NCI-H82 (cell line): ENCODE measurements at places on chromosomes 5 and 9.
A peak's percentile ranks its signal among the peaks of the same experiment; 100 is the strongest.

GRCh38 chr5:64506567-64507263 lies 900 bp downstream of the RGS7BP start:
- DNase-seq: peak; percentile 10

GRCh38 chr9:114521846-114522245 lies 16.6 kb upstream of the WHRN start:
- DNase-seq: no peak

- DNase-seq: no peak
These were observed 593.9 kb upstream of the GRAMD2B start for GRCh38 chr5:125829349-125829748.

DNA sequence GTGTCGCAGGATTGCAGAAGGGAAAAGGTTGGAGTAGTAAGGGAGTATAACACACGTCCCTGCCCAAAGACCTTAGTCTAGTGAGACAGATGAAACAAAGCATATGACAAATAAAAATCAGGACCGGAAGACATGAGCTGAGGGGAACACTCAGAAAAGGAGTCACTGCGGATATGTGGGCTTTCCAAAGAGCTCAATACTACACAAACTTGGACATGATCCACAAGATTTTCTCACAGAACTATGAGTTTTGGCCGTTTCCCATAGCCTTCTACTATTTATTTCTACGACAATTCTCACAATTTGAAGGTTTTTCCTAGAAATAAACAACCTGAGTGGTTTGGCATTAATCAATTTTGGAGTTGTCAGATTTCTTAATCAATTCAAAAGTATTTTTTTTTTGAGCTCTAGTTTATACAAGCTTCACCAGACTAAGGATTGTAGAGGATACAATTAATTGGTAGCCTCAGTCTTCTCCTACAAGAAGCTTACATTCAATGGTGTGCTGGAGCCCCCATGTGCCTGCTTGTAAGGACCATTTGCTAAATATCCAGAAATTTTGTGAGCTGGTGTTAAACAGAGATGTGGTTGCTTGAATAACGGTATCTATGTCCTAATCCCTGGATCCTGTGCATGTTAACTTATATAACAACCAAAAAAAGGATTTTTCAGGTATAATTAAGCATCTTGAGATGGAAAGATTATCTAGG lies 91.4 kb downstream of the ADAMTS12 start:
- DNase-seq: no peak

- no peak for DNase-seq
These were observed 22.4 kb upstream of the THG1L start for GRCh38 chr5:157708866-157709265.

- no peak for DNase-seq
These were observed 53.9 kb upstream of the HMHB1 start for GRCh38 chr5:143758015-143758414.

GRCh38 chr5:51661646-51662265 lies 278.5 kb downstream of the ISL1 start:
- no peak for DNase-seq

DNA sequence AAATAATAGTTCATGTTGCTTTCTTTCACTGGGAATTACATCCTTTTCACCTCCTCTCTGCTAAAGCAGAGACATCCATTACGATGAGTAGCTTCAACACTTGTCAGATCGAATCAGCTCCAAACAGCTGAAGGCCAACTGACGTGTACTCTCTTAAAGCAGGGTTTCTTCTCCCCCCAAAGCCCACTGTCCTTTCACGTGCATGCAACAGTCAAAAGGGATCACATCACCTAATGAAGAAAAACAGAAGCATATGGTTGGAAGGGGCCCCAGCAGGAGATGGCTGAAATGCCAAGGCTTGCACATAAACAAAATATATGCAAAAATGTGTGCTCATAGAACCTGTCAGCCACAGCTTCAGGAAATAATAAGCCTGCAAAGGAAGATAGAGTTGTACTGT lies 421.6 kb downstream of the ANXA1 start:
- DNase-seq: peak; percentile 81

DNA sequence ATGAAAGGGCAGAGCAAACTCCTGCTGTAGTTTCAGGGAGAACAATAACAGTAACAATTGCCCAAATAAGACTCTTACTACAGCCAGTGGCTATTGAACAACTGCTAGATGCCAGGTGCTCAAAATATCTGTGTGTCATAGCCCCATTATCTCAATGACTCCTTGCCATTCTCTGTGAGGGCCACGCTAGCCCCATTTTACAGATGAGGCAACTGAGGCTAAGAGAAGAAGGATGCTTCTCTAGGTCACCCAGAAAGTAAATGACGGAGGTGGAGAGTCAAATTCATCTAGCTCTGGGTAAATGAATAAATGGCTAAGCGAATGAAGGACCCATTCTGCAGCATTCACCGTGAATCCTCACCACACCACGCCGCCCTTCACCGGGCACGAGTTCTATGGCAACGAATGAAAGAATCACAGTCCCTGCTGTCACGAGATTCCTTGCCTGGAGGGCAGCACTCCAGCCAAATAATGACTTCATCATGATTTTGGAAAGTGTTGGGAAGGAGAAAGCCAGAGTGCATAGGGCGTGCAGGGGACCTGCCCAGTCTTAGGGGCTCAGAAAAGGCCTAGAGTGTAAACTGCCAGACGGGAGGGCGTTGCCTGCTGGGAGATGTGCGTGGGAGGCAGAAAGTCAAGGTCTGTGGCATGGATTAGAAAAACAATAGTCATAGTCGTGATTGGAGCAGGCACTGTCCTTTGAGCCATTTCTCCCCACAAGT lies 147.2 kb downstream of the C9orf50 start:
- DNase-seq: no peak

DNA sequence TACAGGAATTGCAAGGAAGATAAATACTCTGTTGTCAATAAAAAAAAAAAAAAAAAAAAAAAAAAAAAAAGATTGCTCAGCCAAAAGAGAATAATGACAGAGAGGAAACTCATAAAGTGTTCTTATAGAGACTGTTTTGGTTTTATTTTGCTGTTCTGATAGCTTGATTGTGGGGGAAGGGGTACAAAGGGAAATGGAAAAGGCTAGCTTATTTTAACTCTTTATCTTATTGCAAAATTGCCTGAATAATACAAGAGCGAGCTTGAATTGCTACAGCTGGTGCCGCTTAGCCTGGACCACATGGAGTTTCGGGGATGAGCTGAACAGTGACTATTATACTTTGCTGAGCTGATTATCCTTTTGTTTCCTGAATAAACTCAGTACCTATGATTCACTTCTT lies 31.0 kb upstream of the SHISAL2B start:
- DNase-seq: peak; percentile 21

DNA sequence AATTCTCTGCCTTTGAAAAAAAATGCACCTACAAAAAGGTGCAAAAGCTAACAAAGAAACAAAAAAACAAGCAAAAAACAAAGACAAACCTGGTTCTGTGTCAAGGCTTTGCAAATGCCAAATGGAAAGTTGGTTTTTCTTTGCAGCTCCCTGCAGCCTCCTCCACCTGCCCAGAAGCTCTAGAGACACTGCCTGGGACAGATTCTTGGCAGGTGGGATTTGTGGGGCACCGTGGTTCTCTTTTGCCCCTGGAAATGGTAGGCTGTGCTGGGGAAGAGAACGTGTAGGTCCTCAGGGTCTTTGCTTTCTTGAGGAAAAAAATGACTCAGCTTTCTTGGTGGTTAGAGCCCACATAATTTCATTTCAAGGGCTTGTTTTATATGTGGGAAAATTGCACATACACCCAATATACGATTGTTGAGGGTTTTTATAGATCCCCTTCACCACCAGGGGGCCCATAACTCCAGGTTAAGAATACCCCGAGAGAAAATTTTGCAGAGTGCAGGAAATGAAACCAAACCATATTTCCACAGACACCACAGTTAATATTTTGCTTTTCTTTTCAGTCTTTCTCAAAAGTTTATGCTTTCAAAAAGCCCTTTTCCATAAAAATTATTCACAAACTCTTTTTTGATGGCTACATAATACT lies 58.7 kb downstream of the NXNL2 start:
- peak; percentile 67 for DNase-seq

- no peak for DNase-seq
These were observed 236.5 kb upstream of the HAPLN1 start for GRCh38 chr5:83957188-83957587.

DNA sequence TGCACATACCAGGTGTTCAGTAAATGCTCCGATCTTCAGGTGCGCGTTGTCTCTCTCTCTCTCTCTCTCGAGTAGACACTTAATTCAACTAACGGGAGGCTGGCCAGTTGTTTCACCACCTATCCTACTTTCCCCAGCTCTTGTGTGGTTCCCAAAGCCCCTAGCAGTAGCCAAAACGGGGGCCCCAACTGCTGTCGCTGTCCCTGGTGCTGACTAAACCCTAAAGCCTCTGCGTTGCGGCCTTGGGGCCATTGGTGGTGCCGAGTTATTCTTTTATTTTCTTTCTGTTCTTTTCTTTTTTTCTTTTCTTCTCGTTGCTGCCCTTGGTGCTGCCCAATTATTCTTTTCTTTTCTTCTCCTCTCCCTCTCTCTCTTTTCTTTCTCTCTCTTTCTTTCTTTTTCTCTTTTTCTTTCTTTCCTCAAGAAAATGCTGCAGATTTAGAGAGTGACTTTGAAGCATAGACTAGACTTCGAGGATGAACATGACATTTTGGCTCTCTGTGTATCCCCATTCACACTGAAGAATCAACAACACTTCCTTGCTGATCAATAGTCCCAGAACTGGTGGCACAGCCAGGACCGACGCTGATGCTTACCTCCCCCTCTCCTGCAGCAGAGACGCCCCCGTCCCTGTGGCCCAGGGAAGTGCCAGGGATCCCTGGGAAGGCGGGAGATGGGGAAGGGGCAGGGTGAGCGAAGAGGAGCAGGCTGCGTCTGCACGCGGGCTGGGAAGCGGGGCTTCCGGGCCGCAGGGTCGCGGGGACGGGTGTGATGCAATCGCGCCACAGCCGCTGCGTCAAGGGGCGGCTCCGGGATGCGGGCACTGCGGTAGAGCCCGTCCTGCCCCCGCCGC lies at the start of gene FBLL1:
FBLL1 (plus strand) TSS at position 785 of the 853 bp plus-strand sequence. CDS start 200 bp downstream, outside the sequence.
- DNase-seq: peak; percentile 77

DNA sequence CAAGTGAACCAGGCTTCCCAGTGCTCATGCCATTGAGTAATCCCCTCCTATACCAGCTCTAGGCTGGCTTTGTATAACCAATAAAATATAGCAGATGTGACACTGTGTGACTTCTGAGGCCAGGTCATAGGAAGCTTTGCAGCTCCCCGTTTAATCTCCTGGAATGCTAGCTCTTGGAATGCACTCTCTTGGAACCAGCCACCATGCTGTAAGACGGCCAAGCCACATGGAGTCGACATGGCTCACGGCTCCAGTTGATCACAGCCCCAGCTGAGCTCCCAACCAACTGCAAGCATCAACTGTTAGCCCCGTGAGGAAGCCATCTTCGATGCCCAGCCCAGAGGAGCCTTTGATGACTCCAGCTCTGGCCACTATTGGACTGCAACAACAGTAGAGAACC lies 74.5 kb downstream of the SH3TC2 start:
- peak; percentile 24 for DNase-seq

GRCh38 chr9:116569111-116569510 lies 118.0 kb upstream of the TRIM32 start:
- no peak for DNase-seq

DNA sequence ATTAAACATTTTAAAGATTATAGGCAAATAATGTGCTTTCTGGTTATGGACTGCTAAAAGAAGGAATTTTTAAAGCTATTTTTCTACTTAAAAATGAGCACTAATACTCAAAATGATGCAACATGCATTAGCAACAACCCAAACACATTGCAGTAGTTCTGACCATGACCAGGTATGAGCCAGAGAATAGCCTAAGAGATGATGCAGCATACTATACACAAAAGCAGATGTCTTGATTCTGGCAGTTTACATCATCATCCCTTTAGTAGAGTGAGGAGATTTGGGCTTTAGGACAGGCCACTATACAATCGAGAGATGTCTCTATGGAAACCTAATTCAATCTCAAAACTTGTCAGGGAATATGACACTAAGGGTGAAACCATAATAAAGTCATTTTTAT lies 307.1 kb downstream of the PRR16 start:
- DNase-seq: peak; percentile 69

GRCh38 chr9:98577446-98577845 lies 131.3 kb downstream of the GABBR2 start:
- DNase-seq: no peak

GRCh38 chr9:2043243-2043642 lies 28.1 kb downstream of the SMARCA2 start:
- DNase-seq: no peak

DNA sequence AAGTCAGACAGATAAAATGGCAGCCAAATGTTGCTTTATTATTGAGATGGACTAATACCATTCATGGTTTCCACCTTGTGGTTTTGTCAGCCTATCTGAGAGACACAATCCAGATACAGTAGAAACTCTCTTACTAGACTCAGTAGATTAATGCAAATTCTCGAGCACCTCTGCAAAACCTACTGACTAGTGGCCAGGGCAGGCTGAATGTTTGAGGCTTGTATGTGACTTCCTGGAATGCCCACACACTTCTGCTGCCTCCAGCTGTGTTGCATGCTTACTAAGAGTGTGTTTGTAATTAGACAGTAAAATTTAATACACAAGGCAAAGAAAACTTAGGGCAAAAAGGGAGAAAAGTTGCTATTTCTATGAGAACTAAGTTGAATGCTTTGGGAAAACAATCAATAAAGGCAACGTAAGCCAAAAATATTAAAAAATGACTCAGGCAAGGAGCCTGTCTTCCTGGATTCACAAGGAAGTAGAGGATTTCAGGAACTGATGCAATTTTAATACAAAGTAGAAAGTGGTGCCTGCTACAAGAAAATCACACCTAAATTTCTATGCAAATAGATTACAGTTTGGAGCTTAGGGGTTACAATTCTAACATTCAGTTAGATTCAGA lies 30.2 kb upstream of the CCNG1 start:
- DNase-seq: no peak

DNA sequence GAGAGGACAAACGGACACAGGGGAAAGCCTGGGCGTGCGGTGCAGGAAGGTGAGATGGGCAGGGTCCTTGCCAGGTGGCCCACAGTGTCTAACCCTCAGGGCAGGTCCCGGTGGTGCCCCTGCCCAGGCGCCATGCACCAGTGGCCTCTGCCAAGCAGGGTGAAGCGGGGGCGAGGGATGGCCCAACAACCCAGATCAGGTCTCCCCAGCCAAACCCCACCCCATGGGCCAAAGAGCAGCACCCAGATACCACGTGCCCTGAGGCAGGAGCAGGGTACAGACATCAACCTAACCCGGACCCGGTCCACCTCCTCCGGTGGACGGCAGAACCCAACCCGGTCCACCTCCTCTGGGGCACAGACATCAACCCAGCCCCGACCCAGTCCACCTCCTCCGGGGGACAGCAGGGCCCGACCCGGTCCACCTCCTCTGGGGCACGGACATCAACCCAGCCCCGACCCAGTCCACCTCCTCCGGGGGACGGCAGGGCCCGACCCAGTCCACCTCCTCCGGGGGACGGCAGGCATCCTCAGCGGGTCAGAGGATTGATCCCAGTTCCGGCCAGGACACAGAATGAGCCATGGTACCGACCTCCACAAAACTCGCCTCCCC lies 12.8 kb downstream of the SLC12A7 start:
- no peak for DNase-seq

GRCh38 chr5:55929020-55929799 lies 65.6 kb downstream of the IL6ST start:
- no peak for DNase-seq

GRCh38 chr9:38129366-38129765 lies 60.3 kb upstream of the SHB start:
- no peak for DNase-seq

- peak; percentile 67 for DNase-seq
These were observed 75.8 kb downstream of the GOLPH3 start for GRCh38 chr5:32098291-32098690.

- peak; percentile 88 for DNase-seq
These were observed 132.4 kb upstream of the NIPBL start for GRCh38 chr5:36743891-36744772.
